Fibroblast of the aortic adventitia (primary cell): ENCODE measurements at places on chromosomes 16 and 17. TPM values are rescaled to one million over a fixed set of nuclear protein-coding genes. Genes with fewer than 3 reads are reported as not detected.

Gene SP6
- 0.09 TPM in 1 of 2 replicates, not detected in the other for total RNA-seq

Gene TLCD1
- 7.8 TPM in 1 of 2 replicates, not detected in the other for total RNA-seq

Gene TIMP2
- 132 and 180 TPM in 2 replicates for total RNA-seq

Gene CHST5
- 0.09 TPM in 1 of 2 replicates, not detected in the other for total RNA-seq

Gene FBXL16
- under 0.01 TPM in 1 of 2 replicates, not detected in the other for total RNA-seq

Gene PDE6G
- 0.63 TPM in 1 of 2 replicates, not detected in the other for total RNA-seq

Gene KRTAP2-2
- not detected in 2 replicates for total RNA-seq

Gene CX3CL1
- 0.18 and 0.33 TPM in 2 replicates for total RNA-seq

Gene FDXR
- total RNA-seq: 14.7 and 113 TPM in 2 replicates

Gene HID1
- total RNA-seq: 0.33 and 0.90 TPM in 2 replicates

Gene ZNF19
- 3.5 and 14.7 TPM in 2 replicates for total RNA-seq

Gene ECI1
- 34.9 and 41.1 TPM in 2 replicates for total RNA-seq

Gene SLC5A11
- total RNA-seq: not detected in 2 replicates
